ENCODE measurements at places on chromosomes 1 and 21.

DNA sequence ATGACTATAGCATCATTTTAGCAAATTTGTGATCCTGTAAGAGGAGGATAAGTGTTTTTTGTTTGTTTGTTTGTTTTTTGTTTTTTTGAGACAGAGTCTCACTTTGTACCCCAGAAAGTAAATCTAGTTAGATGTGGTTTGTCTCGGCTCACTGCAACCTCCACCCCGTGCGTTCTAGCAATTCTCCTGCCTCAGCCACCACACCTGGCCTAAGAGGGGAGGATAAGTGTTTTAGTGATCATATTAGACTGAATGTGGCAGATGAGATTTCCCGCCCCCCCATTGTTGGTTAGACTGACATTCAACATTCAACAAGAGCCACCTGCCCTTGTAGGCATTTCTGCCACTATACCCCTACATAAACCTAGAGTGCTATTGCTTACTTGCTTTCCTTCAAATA lies 98.5 kb downstream of the OSBPL9 start:
- no peak for DNase-seq

GRCh38 chr1:6930732-6931300 lies 145.6 kb downstream of the CAMTA1 start:
- DNase-seq = no peak

DNA sequence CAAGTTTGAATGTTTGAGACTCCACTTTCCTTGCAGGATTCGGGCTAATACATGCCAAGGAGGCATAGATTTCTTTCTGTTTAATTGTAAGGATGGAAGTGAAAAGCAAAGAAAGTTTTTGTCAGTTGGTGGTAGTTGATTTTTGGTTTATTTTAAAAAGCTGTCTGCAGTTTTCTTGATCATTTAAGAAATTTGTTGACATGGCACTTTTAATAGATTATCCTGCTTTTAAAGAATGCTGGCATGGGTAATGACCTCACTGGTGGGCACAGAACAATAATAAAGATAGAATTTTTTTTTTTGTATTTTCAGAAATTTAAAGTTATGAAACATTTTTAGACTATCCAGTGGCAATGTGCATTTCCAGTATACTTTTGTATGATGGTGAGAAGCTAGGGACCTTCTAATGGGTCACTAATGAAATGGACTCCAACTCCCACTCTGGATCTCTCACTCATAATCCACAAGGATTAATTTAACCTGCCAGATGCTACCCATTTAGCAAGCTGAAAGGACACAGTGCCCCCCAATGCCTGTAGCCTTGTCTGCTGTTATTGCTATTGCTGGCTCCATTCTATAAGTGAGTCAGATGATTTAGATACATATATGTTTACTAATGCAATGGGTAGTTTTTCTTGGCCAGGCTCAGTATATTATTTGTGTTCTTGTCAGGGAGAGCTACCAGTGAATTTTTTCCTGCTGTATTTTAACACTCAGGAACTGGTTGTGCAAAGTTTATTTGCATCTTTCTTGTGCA lies 190.2 kb upstream of the SGIP1 start:
- no peak for DNase-seq

DNA sequence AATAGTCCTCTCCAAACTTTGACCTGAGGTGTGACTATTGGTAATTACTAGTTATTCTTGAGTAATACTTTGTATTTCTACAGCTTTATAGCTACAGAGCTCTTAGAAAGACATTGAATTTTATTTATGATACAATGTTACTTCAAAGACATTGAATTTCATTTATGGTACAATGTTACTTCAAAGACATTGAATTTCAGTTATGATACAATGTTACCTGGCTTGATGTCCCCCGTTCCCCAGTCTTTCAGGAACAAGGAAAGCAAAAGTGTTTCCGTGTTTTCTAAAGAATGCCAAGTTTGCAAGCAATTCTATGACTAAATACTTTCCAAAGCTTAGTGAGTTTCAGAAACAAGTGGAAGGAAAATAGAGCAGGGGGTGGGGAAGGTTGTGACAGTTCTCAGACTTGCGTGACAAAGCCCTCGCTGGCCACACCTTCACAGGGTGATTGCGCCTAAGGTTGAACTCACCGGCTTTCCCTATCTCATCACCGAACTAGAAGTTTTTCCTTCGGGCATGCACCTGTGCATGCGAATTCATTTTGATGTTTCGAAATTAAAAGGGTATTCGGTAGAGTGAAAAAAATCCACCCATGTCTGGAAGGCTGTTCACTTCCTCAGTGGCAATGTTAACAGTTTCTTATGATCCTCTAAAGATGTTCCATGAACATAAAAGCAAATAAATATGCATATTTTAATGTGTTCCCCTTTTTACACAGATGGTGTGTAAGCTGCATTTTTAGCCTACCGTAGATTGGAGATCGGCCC lies 909 bp upstream of the PAXBP1 start:
- DNase-seq = peak; percentile 10

DNA sequence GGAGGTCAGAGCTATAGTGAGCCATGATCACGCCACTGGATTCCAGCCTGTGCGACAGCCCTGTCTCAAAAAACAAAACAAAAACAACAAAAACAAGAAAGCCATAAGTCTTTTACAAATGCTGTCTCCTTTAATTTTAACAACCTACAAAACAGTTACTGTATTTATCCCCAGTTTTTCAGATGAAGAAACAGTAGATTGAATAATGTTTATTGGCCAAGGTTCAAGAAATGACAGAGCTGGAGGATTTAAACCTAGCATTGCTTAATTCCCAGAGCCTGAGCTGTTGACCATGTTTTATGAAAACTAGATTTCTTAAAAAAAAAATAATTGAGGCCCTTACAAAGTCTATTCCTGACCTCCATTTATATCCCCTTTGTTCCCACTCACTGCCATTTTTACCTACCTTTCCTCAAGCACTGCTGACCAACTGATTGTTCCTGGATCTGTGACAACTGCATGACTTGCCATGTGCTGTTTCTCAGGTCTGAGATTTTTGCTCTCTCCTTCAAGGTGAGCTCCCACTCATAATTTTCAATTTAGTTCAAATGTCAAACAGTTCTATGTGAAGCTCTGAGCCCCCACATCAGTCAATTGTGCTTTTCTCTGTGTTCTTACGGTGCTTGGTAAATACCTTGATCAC lies 140.8 kb downstream of the CHRM3 start:
- no peak for DNase-seq

GRCh38 chr21:26804895-26805609 lies 40.2 kb downstream of the ADAMTS1 start:
- DNase-seq = no peak

DNA sequence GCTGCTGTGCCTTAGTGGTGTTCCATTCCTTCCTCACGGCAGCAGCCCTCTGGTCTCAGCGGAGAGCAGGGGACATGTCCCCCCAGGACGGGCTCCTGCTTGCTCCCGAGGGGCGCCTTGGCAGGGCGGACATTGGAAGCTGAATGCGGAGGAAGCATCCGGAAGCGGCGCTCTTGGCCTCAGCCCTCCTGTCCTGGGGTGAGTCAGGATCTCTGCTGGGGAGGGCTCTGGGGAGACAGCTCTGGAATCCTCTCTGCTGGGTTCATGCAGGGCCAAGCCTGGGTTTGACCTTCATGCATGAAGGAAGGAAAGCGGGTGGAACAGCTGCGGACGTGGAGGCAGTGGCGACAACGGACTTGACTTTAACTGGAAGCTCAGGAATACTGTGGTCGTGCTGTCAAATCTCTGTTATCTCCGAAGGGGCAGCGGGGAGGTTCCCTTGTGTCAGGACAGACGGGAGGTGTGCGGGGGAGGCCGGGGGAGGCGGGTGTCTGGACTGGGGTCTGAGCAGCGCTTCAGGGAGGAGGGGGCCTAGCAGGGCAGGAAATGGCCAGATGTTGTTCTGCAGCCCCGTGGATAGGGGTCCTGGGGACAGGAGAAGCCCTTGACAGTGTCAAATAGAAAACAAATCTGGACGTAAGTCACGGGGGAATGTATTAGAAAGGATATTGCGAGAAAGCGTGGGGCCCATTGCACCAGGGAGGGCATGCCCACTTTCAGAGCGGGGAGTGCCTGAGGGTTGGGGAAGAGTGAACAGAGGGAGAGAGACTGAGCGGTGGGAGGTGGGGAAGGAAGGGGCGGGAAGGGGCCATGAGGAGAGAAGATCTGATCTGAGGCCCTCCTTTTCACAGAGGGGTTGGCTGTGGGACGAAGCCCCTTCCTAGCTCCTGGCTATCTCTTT lies 26.6 kb downstream of the CRYAA start:
- no peak for DNase-seq

- DNase-seq = no peak
These were observed 33.2 kb downstream of the HSD3B2 start for GRCh38 chr1:119448127-119448511.

DNA sequence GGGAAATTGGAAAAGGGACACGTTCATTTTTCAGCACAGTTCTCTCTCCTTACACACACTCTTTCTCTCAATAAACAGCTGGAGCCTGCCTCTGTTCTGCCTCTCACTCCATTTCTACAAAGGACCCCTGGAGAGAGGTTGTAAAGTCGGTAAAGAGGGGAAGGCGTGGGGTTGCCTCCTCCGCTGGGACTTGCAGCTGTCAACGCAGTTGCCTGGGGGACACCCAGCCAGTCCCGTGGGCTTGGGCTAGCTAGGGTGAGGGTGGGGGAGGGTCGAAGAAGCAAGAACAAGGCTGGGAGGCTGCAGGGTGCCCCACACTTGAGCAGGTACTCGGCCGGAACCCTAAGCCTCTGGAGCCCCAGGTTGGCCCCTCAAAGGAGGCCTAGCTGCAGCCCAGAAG lies 27.6 kb downstream of the C1orf216 start:
- no peak for DNase-seq

DNA sequence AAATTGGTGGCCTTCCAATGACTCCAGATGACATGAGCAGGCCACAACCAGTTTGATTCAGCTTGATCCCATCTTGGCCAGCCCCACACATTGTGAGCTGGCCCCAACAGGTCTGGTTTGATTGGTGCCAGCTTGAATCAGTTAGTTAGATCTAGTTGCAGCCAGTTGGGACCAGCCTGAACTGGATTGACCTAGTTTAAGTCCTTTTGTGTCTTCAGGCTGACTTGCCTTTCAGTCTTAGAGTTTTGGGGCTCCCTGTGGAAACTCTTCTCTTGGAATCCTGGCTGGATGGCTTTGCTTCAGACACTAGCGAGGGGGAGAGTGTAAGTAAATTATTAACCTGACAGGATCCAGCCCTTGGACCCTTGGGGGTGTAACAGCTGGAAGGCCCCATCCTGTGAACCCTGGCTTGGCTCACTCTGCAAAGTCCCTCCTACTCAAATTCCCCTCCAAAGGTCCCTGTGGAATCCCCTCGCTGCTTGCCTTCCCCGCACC lies 36.2 kb upstream of the POU3F1 start:
- no peak for DNase-seq

DNA sequence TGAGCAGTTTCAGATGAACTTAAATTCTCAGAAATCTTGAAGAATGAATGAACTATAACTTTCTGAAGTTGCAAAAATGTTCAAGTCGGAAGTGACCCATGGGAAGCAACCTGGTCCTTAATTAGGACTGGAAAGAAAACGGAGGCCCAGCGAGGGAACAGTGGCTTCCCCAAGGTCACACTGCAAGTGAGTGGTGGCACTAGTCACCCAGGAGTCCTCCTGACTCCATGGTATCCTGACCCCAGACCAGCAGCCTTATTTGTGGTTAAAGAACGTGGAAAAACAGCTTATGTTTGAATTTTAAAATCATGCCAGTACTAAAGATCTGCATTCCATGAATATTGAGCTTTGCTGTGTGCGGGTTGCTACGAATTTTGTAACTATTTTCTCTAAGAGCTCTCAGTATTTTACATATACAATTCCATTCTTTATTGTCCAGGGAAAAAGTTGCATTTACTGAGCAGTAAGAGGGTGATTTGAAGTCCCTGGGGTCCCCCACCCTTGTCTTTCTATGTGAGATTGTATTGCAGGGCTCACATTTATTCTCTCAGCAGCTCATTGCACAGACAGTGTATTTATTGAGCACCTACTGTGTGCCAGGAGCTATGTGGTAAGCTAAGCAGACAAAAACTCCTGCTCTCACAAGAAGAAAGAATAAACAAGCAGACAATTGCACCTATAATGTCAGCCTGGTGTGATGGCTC lies 61.6 kb upstream of the ATP5PO start:
- no peak for DNase-seq

DNA sequence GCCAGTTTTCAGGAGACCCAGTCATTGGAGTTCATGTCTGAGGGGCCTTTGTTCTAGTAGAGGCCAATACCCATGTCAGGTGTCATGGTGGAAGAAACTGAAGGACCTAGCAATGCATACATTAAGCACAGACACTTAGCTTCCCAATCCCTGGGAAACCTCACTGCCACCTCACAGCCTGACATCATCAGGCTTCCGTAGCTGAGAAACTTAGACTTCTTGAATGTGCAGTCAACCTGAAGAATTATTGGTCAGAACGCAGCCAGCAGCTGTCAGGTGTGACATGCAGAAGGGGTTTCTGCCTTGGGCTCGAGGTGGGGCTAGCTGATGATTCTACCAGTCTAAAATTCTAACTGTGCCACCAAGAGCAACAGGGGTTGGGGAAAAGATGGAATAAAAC lies 1.9 kb upstream of the ITPKB start:
- no peak for DNase-seq

DNA sequence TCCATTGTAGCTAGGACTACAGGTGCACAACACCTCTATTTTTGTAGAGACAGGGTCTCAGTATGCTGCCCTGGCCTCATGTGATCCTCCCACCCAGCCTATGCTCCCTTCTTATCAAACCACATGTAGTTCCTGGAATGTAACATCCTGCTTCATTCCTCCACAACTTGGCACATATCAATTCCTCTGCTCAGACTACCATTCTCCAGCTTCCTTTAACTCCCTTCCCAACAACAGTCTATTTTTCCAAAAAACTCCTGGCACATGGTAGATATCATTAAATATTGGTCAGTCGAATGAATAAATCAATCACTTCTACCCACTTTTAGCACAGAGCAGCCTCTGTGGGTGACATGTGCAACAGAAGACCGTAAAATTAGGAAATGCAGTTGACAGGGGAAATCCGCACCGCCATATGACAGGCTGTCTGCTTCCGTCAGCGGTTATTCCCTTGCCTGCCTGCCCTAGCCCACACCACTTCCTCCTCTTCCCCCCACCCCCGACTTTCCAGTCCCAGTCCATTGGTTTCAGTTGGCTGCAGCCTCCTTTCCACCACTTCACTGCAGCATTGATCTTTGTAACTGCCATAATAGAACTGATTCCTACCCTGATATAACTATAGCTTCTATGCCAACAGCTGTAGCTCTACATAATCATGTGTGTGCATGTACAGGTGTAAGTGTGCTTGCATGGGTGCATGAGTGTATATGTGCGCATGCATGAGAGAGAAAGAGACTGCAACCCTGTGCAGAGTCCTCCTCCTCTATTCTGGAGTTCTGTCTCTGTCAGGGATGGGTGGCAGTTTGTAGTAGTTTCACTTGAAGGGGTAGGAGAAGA lies 6.8 kb upstream of the AKR1A1 start:
- DNase-seq = no peak

DNA sequence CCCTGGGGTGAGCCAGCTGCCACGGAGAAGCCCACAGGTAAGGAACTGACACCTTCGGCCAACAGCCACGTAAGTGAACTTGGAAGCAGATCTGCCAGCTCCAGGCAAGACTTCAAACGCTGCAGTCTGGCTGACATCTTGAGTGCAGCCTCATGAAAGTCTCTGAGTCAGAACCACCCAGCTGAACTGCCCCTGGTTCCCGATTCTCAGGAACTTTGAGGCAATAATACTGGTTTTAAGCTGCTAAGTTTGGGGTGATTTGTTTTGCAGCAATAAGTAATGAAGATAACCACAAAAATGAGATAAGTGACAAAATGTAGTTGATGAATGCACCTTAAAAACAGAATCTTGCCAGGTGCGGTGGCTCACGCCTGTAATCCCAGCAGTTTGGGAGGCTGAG lies 48.5 kb downstream of the MAP3K7CL start:
- DNase-seq = no peak

GRCh38 chr1:202167708-202168415 lies 7.5 kb upstream of the PTPN7 start:
- DNase-seq = peak; percentile 50

Measured in GM04504 (cell line).